ENCODE measurements at places on chromosomes 2 and 18.
A peak's percentile ranks its signal among the peaks of the same experiment; 100 is the strongest.

DNA sequence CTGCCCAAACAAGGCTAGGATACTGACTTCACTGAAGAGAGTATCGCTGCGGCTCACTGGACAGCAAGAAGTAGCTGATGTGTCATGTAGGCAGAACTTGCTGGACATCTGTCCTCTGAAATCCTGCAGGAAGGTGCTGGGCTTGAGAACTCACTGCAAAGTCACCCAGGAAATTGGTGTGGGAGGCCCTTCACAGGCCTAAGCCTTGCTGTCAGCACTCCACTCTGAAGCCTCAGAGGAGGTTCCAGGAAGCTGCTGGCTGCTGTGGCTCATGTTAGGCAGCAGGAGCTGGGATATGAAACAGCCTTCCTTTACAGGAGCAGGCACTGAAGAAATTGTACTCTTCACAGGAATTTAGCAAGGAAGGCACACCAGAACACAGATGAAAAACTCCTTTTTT, 88.3 kb upstream of the CCDC68 start:
- no peak for DNase-seq

GRCh38 chr2:17916584-17916983, 38.1 kb downstream of the KCNS3 start:
- no peak for DNase-seq

GRCh38 chr2:95073856-95074662, 47.5 kb downstream of the MRPS5 start:
- DNase-seq: no peak

DNA sequence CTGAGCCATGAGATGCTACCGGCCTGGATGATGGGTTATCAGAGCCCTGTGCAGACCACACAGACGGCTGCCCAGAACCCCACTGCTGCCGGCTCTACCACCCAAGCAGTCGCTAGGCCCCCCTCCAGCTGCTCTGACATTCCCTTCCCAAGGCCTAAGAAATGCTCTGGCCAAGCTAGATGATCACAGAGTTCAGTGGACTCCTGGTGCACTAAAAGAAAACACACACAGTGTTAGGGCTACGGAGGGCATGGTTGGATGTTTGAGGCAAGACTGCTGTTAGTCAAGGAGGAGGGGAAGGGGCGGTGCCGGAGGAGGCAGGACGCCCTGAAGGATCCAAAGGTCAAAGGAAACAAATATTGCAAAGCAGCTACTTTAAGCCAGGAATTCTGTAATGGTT, 174.5 kb downstream of the MYCN start:
- no peak for DNase-seq

DNA sequence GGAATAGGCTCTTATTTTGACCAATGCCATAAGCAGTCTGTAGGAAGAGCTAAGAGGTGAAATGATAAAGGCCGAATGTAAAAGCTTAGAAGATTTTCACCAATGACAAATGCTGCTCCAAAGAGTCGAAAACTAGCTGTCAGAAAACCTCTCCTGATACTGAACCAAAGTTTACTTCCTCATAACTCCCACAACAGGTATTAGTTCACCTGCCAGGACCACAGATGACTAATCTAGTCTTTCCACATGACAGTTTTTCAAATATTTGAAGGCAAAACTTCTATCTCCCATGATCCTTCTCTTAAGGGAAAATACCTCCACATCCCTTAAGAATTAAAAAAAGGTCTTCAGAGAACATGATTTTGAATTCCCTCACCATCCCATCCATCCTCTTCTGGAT, 473.2 kb upstream of the SPHKAP start:
- no peak for DNase-seq

DNA sequence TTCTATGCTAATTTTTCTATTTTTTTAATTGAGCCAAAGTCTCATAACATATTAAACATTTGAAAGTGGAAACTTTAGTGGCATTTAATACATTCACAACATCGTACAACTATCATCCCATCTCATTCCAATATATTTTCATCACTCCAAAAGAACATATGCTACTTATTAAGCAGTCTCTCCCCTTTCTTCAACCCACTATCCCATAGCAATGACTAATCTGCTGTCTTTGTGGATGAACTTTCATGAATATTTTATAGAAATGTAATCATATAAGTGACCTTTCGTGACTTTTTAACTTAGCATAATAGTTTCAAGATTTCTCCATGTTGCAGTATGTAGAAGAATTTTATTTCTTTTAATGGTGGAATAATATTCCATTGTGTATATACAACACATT, 90.3 kb downstream of the CCDC178 start:
- no peak for DNase-seq

DNA sequence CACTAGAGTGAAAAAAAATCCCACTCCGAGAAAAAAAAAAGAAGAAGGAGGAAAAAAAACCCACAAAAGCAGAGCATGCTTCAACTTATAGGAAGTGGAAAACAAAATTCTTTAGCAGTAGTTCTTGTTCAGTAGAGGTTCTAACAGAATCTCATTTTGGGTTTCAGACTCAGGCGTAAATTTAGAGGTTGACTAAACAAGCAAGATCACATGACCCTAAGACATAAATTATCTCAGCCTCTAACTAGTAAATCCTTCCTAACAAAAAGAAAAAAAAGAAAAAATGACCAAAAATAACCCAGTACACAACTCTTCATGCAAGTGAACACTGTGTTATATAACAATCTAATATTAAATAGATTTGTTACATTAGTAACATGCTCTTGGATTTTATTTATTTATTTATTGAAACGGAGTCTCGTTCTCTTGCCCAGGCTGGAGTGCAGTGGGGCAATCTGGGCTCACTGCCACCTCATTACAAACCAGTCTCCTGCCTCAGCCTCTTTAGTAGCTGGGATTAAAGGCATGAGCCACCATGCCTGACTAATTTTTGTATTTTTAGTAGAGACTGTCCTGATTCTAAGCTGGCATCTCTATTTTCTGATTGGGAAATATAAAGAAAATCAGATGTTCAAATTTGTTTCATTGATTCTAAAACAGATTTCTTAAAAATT, 35.4 kb downstream of the PPP4R3B start:
- DNase-seq: no peak

DNA sequence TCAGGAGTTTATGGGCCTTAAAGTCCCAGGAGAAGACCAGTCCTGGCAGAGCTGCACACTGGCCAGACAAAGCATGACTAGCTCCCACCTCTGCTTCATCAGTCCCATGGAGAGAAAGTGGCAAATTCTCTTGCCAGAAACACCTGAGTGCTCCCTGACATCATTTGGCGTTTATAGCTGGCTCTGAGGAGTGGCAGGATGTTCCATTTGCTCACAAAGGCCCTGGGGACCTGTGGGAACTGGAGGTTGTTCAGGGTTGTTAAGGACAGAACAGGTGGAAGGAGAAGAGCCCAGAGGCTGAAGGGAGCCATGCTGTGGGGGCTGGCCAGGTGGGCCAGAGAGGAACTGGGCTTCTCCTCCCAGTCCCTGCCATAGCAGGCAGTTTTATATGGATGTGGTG, 56.1 kb downstream of the RPL37A start:
- DNase-seq: peak; percentile 82

DNA sequence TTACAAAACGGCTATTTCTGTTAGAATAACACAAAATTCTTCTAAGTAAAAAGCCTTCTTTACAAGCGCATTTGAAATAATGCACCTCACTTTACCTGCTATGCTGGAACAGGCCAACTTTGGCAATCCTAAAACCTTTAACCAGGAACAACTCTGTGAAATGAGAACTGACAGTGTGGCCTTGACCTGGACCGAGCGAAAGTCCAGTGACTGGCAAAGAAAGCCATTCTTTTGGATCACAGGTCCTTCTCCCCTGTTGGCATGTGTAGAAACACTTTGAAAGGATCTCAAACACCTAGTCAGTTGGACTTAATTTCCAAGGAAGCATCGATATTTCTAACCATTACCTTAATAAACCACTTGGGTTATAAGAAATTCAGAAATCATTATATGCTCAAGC, 21.2 kb downstream of the MAPRE2 start:
- no peak for DNase-seq

- no peak for DNase-seq
These were observed 24.3 kb downstream of the STAT4 start for GRCh38 chr2:191126386-191127085.

- DNase-seq: no peak
These were observed 494.8 kb downstream of the RIT2 start for GRCh38 chr18:42620657-42621056.

DNA sequence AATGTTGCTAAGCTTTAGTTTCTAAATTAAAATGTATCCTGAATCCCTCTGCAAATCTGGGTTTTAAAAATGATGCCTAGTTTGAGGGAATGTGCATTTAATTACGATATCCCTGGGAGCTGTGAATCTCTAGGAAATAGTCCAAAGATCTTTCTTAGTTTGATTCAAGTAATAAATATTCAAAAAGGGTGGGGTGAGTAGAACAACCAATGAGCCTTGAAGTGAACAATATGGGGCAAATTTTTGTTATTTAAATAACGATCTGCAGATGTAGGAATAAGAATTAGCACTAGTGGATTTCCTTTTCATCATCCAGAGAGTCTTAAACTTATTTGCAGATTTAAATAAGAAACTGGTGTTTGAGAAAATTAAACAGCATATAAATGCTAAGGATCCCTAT, 106.3 kb downstream of the ACVR1 start:
- DNase-seq: no peak

- DNase-seq: no peak
These were observed 120.3 kb downstream of the FAM161A start for GRCh38 chr2:61733563-61733962.

- no peak for DNase-seq
These were observed 41.5 kb downstream of the YES1 start for GRCh38 chr18:770583-770961.
